ENCODE measurements at places on chromosomes 12 and 14. TPM values are rescaled to one million over a fixed set of nuclear protein-coding genes. Genes with fewer than 3 reads are reported as not detected.

The GCN1 gene
- polyA plus RNA-seq, result 62.9 TPM

The SCAF11 gene
- 142 TPM for polyA plus RNA-seq

The TMPRSS12 gene
- 0.13 TPM for polyA plus RNA-seq

The ANKRD33 gene
- polyA plus RNA-seq, result 0.17 TPM

The VRTN gene
- not detected for polyA plus RNA-seq

The CFAP251 gene
- polyA plus RNA-seq, result 14.5 TPM

The WDHD1 gene
- polyA plus RNA-seq, result 24.9 TPM

The KCNC2 gene
- polyA plus RNA-seq, result 0.55 TPM

The BCL2L14 gene
- polyA plus RNA-seq, result 0.67 TPM

The ERC1 gene
- polyA plus RNA-seq, result 44.3 TPM

The PKP2 gene
- 25.4 TPM for polyA plus RNA-seq

The AKAP5 gene
- polyA plus RNA-seq, result 9.3 TPM

The CLEC6A gene
- polyA plus RNA-seq, result 0.27 TPM

The FGF23 gene
- polyA plus RNA-seq, result 0.05 TPM

The ERBB3 gene
- 111 TPM for polyA plus RNA-seq

The KRT79 gene
- polyA plus RNA-seq, result not detected

The KCNH3 gene
- 5.2 TPM for polyA plus RNA-seq

The CAPS2 gene
- 11.5 TPM for polyA plus RNA-seq

The TAC3 gene
- 0.80 TPM for polyA plus RNA-seq

The ANG gene
- 3.3 TPM for polyA plus RNA-seq

The C12orf60 gene
- 5.5 TPM for polyA plus RNA-seq

The SLC38A4 gene
- polyA plus RNA-seq, result 27.1 TPM

The GDF3 gene
- 0.48 TPM for polyA plus RNA-seq

The SIX6 gene
- not detected for polyA plus RNA-seq

The IL22 gene
- polyA plus RNA-seq, result not detected

The RNFT2 gene
- 8.6 TPM for polyA plus RNA-seq

The SPIC gene
- polyA plus RNA-seq, result not detected

The LHX5 gene
- polyA plus RNA-seq, result not detected

The NELL2 gene
- 26.0 TPM for polyA plus RNA-seq

The GPD1 gene
- polyA plus RNA-seq, result 68.6 TPM

The TNFAIP2 gene
- 29.6 TPM for polyA plus RNA-seq

The TSPAN19 gene
- 0.88 TPM for polyA plus RNA-seq

The TAS2R20 gene
- polyA plus RNA-seq, result 3.2 TPM

The MAP3K9 gene
- 5.9 TPM for polyA plus RNA-seq

The PRB4 gene
- not detected for polyA plus RNA-seq

The LPAR5 gene
- polyA plus RNA-seq, result 0.91 TPM

The HOXC12 gene
- polyA plus RNA-seq, result not detected

The NPFF gene
- 2.1 TPM for polyA plus RNA-seq

The GUCY2C gene
- 1.1 TPM for polyA plus RNA-seq

The NAV3 gene
- polyA plus RNA-seq, result 11.4 TPM

The ZCRB1 gene
- polyA plus RNA-seq, result 96.7 TPM

The RDH5 gene
- 36.1 TPM for polyA plus RNA-seq

The PROX2 gene
- 4.3 TPM for polyA plus RNA-seq

The FBLN5 gene
- polyA plus RNA-seq, result 138 TPM

The CCDC175 gene
- polyA plus RNA-seq, result 1.3 TPM

The TAS2R13 gene
- 0.12 TPM for polyA plus RNA-seq

The PITPNM2 gene
- polyA plus RNA-seq, result 6.5 TPM

The CARMIL3 gene
- 2.4 TPM for polyA plus RNA-seq

The ATP2A2 gene
- polyA plus RNA-seq, result 174 TPM

The TSHR gene
- 0.88 TPM for polyA plus RNA-seq

The EDDM3A gene
- 0.40 TPM for polyA plus RNA-seq

The RFX4 gene
- polyA plus RNA-seq, result 0.20 TPM

The CATSPERB gene
- 0.96 TPM for polyA plus RNA-seq

The ADSS1 gene
- polyA plus RNA-seq, result 16.0 TPM

The CYP27B1 gene
- polyA plus RNA-seq, result 2.0 TPM

The LTBP2 gene
- polyA plus RNA-seq, result 2.3 TPM

The INSM2 gene
- not detected for polyA plus RNA-seq

All from left kidney (tissue), 8 donors.